ENCODE measurements at places on chromosomes 16 and 17.

DNA sequence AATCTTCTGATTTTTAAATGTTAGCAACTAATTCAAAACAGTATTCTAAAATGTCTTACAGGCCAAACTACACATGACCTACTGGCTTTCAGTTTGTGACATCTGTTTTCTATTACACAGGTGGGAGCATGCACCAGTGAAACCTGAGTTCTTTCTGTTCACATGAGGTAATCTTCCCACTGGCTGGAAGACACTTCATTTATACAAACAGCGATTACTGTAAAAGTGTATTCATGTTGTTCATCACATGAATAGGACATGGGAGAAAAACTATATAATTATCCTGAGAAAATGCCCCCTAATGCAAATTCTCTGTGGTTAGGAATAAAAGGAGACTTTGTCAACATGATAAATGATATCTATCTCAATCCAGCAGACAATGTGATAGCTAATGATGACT lies 11.1 kb upstream of the PIK3R5 start:
- DNase-seq, result no peak

GRCh38 chr17:40338058-40338457 lies 26.5 kb downstream of the GJD3 start:
- DNase-seq, result no peak

DNA sequence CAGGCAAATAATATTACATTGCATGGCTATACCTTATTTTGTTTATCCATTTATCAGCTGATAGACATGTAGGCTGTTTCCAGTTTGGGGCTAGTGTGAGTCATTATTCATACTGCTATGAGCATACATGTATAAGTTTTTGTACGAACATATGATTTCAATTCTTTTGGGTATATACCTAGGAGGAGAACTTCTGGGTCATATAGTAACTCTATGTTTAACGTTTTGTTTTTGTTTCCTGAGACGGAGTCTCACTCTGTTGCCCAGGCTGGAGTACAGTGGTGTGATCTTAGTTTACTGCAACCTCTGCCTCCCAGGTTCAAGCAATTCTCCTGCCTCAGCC lies 2.4 kb upstream of the ITGAL start:
- DNase-seq, result no peak

- DNase-seq, result no peak
Observed at GRCh38 chr17:1808644-1809043, 21.1 kb downstream of the SMYD4 start.

DNA sequence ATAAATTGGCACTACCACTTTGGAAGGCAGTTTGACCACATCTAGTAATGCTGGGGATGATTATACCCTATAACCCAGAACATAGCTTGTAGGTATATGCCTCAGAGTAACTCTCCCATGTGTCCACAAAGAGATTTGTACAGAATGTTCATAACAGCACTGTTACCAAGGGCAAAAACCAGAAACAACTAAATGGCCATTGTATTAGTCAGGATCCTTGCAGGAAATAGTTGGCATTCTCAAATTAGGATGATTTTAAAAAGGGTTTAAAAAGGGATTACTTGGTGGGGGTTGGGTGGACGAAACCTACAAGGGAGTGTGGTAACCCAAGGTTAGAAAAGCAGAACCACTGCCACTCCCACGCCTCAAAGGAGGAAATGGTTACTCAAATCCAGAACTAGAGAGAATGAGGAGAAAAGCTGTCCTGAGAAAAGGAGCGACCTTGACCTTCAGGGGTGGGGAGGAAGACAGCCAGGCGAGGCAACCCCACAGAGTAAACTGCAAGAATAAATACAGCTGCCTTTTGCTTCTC lies 2.1 kb downstream of the CPPED1 start:
- DNase-seq, result peak; percentile 12

DNA sequence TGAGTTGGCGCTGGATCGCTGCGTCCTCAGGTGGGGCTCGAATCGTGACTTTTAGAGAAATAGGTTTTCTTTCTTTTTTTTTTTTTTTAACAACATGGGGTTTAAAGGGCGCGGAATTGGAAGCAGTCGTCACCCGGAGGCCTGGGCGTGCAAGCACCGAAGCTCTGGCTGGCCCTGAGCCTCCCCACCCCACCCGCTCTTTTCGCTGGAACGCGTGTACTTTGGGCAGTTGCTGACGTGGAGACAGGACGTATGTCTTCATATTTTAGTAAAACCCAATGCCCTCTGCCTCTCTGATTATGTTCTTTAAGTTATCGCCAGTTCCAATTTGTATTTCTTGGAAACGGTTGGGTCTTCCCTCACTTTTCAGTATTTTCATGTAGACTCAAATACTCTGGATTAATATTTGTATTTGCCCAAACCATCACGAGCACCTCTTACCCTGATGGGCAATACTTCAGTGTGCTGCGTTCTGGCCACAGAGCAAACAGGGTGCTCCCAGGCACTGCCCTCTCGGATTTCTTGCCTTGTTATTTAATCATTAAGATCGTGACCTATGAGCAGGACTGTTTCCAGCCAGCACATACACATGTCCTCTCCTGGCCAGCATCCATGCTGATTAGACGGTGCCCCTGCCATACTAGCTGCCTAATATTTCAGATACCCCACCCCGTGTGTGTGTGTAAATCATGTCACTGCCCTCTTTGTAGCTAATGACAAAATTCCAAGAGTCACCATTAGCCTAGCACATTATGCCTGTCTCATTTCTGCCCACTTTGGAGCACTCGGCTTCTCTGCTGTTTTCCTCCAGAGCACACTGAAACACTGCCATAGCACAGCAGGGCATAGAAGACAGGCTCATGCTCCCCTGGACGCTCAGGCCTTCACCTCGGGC lies 805 bp upstream of the C16orf95 start:
- DNase-seq, result peak; percentile 11
